ENCODE measurements at places on chromosomes 4 and X. TPM values are rescaled to one million over a fixed set of nuclear protein-coding genes. Genes with fewer than 3 reads are reported as not detected.

CTAG1B gene
- total RNA-seq, result not detected

FGD1 gene
- not detected for total RNA-seq

CCKAR gene
- total RNA-seq, result not detected

EGFL6 gene
- 0.59 TPM for total RNA-seq

KCNE5 gene
- total RNA-seq, result 0.33 TPM

WFS1 gene
- 5.1 TPM for total RNA-seq

CPE gene
- not detected for total RNA-seq

HTT gene
- total RNA-seq, result 58.6 TPM

GUCY1A1 gene
- total RNA-seq, result not detected

MAB21L2 gene
- total RNA-seq, result not detected

ODAPH gene
- total RNA-seq, result not detected

MAGEB6B gene
- total RNA-seq, result not detected

WAS gene
- total RNA-seq, result 81.9 TPM
